ENCODE measurements at places on chromosomes 5 and 9.

DNA sequence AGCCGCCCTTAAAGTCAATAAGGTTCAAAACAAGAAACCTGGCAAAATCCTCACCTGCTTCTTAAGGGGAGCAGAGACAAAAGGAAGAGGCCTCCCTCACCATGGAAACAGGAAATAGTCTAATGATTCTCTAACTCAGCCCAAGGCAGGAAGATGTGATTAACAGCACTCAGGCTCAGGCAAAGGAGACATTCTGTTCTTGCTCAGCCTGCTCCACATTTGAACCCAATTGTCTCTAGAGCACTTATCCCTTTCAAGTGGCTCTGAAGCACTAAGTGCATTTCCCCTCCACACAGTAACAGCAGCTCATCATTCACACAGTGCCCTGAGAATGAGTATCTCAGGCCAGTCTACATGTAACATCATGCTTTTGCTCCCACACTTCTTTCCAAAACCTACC, 72.3 kb downstream of the NIPSNAP3B start:
- no peak for DNase-seq

GRCh38 chr9:136187197-136187596, 17.7 kb downstream of the LHX3 start:
- DNase-seq: no peak

GRCh38 chr5:135537271-135537670, 1.5 kb upstream of the NEUROG1 start:
- DNase-seq: no peak

DNA sequence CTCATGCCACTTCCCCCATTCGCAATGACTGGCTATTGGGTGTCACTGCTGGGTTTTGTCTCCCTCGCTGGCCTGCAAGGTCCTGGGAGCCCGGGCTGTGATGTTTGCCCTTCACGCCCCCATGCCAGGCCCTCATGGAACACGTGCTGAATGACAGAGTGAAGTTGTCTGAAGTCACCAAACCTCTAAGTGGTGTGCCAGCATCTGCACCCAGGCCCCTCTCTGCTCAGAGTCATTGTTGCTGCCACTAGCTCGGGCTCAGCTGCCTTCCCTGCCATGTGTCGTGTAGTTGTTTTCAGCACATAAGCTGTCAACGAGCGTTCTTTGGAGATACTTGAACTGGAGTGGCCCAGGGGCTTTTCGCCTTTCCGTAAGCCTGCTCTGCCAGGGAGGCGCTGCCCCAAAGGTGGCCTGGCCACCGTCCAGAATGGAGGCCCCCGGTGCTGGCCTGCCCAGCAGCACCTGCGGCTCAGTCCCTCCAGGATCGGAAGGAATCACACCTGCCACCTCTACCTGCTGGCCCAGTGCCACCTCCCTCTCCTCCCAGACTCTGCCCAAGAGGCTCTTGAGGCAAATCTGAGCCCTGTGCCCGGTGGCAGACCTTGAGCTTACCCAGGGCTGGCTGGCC, 250.1 kb downstream of the PBX3 start:
- no peak for DNase-seq

GRCh38 chr5:61586096-61587084, 254.3 kb downstream of the ZSWIM6 start:
- no peak for DNase-seq

- DNase-seq: no peak
These were observed 118.9 kb upstream of the ELL2 start for GRCh38 chr5:96080557-96080956.

Data from activated effector memory CD4-positive, alpha-beta T cell treated with Interleukin-2 at 50 U/mL for 16 hours (primary cell).